Stimulated activated CD4-positive, alpha-beta T cell treated with anti-CD3 and anti-CD28 coated beads, Interleukin-2, amount 100 ng/mL, for 48 hours (primary cell): ENCODE measurements at places on chromosomes 12 and 14.

- DNase-seq, result no peak
These were observed 25.1 kb upstream of the CERS5 start for GRCh38 chr12:50192236-50192635.

GRCh38 chr12:62632411-62632918 is 165.8 kb downstream of the MON2 start:
- DNase-seq, result no peak

DNA sequence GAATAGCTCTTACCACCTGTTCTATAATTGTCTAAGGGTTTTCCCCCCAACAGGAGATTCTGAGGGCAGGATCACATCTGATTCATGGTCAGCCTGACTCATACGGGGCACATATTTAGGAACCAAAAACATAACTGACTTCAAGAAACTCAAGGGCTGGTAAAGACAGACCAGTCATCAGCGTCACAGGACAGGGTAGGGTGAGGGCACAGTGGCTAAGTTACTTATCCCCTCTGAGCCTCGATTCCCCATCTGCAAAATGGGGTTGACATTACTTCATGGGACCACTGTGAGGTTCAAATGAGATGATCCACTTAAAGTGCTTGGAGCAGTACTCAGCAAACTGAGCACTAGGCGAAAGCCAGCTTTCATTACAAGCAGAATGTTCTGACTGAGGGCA is 606 bp downstream of the CINP start:
- peak; percentile 47 for DNase-seq

- DNase-seq, result no peak
These were observed 11.4 kb downstream of the DGLUCY start for GRCh38 chr14:91125271-91125660.

DNA sequence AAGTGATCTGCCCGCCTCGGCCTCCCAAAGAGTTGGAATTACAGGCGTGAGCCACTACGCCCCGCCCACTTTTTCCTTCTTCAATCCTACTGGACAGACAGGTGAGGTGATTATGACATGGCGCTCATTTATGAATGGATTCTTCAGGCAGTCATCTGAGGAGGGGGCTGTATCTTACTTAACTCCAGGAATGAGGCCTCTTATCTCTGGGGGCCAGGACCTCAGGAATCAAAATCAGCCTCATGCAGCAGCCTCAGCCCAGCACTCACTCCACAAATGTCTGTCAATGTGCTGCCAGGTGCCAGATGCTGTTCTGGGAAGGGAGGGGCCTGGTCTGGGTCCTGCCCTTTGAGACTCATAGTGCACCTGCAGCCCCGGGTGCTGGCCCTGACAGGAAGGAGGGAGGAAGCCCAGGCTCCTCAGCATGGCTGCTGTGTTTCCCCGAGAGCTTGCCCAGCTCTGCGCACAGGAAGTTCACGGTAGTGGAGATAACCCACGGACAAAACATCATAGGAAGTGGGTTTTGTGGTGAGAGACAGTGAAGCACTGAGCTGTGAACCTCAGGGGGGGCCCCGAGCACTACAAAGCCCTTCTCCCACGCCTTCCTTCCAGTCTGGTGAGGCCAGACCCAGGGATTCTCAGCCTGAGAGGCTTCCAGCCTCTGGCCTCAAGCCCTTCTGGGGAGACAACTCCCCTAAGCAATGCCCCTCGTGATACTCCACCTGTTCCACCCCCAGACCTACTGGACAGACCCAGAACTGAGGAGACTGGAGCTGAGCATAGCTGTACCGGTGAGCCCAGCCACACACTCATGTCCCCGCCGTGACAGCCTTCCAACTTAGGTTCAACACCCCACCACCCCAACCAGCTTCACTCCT is 22.3 kb downstream of the GALNT6 start:
- peak; percentile 69 for DNase-seq

DNA sequence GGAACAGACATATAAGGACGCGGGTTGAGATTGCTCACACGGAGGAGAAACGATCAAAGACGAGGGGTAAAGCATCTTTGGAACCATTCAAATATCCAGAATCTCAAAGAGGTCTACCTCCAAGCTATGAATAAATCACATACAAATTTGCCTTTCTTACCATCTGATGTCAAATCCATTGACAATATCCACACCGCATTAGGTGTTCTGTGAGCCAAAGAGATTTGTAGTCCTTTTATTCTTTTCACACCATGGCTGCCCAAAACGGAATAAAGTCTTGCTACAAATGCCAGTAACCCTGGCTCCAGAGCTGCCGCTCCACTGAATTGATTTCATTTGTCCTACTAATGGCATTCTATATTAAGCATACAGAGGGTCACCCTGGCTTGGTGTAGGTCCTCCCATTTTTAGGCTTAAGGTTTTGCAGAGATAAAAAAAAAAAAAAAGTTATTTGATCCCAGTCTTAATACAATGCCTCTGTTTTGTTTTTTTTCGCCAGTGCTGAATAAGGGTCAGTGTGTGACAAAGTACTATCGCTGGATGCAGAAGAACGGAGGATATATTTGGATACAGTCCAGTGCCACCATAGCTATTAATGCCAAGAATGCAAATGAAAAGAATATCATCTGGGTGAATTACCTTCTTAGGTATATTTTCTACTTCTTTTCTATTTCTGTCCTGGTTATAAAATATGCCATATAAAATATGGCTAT is 157.3 kb downstream of the EGLN3 start:
- DNase-seq, result no peak

GRCh38 chr12:68620519-68621471 is 10.1 kb downstream of the RAP1B start:
- no peak for DNase-seq

DNA sequence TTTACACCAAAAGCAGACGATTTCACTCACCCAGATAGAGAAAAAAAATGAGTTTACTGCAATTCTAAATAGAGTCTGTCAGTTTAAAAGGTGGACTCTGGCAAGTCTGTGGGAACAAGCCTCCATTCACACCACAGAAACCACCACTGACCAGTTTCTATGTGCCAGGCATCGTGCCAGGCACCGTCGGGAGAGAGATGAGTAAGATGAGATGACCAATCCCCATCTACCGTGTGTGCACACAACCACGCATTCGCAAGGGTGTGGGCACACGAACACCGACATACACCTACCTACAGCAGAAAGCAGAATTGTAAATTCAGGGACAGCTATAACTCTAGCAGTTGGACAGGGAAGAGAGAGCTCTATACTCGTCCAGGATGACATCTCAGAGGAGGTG is 58.3 kb downstream of the PRIMA1 start:
- DNase-seq, result no peak

GRCh38 chr12:3016191-3016590 is 57.0 kb downstream of the TEAD4 start:
- DNase-seq, result no peak

- DNase-seq, result no peak
These were observed 17.4 kb upstream of the SERPINA6 start for GRCh38 chr14:94340533-94340932.

DNA sequence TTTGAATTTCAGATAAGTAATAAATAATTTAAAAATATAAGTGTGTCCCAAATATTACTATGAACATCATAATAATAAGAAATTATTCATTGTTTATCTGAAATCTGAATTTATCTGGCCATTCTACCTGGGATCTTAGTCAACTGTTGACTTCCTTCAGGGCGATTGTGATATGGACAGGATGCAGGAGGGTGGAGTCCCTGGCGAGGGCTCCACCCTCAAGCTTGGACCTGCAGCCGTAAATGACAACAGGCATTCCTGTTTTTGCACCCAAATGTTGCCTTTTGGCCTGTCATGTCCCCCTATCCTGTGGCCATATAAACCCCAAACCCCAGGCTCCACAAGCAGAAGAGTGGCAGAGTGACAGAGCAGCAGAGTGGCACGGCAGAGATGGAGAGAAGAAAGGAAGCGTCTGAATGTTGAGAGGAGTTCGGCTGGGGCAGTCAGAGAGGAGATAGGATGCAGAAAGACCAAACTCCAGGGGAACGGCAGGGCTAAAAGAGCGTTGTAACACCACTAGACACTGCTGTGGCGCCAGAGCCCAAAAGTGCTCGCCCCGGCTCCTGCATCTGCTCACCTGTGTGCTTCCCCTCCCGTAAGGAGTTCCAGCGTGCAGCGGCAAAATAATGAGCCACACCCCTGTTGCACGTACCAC is 39.4 kb upstream of the FUT8 start:
- no peak for DNase-seq

- no peak for DNase-seq
These were observed 243.5 kb downstream of the FBXL14 start for GRCh38 chr12:1350934-1351240.

DNA sequence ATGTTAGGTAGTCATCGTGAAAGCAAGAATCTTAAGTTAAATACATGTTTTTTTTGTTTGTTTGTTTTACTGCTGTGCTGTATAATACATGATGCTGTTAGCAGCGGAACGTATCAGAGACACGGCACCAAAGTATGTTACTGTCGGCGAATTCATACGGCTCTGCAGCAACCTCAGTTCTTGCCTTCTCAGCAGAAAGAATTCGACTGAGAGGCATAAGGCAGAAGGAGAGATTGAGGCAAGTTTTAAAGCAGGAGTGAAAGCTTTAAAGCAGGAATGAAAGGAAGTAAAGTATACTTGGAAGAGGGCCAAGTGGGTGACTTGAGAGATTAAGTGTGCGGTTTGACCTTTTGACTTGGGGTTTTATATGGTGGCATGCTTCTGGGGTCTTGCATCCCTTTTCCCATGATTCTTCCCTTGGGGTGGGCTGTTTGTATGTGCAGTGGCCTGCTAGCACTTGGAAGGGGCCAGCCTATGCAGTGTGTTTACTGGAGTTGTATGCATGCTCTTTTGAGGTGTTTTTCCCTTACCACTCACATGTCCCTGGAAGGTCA is 23.7 kb downstream of the LEMD3 start:
- DNase-seq, result no peak

DNA sequence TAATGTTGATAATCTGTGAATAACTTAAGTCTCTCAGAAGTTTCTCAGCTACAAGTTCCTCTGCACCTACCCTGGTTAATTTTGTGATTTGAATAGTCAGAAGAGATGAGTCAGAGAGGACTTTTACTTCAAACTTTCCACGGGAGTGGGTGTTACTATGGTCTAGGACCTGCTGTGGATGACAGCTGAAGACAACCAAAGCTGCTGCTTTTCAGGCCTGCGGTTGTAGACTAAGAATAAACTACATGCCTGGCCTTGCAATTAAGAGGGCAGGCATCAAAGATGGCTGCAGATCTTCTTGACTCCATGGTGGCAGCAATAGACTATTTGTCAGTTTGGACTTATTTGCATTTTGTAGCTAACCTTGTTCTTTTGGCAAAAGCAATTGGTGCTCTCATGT is 227.1 kb upstream of the KRR1 start:
- peak; percentile 33 for DNase-seq

DNA sequence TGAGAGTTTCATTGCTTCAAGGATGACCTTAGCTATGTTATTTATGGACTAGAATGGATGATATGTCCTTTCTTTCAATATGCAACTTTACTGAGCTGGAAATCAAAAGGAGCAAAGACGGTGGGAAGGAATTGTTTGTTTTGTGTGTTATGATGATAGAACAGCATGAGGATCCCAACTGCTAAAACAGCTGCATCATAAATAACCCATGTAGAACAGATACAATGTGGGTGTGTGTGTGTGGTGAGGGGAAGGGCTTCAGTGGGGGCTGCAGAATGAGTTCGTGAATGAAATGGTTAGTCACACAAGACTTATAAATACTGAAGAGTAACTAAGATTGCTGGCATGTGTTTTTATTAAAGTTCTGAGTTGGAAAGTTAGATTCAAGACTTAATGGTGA is 80.1 kb downstream of the DACT1 start:
- no peak for DNase-seq

DNA sequence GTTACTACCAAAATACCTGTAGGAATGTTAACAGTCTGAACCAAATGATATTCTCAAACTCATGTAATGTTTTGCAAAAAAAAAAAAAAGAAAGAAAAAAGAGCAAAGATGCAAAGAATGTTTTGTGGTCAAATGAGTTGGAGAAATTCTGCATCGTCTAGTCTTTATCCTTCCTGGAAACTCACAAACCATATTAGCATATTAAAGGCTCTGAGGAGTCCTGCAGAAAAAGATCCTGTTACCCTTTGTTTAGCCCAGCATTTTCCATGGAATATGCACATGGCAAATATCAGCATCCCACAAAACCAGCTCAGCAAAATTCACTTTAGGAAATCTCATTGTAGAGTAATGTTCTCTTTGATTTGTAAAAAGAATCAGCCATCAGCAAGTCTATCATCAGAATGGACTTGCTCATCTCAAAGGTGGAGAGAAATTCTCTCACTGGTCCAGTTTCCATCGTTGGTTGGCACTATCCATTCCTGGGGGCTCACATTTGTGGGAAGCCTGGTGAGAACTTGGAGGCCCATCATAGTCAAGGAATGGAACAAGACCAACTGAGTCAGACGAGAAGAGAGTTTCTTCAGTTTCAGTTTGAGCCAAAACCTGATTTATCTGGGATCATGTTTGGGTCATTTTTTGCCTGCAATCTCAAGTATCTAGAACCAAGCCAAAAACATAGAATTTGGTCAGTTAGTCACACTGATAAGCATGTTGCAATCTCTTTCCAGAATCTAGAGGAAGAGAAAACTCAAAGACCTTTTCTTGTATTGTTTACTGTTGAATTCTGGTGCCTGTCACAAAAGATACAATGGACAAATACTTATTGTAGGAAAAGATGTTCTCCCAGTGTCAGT is 129.8 kb downstream of the TBX5 start:
- no peak for DNase-seq

- DNase-seq, result no peak
These were observed 17.6 kb upstream of the CEBPE start for GRCh38 chr14:23136566-23137133.

DNA sequence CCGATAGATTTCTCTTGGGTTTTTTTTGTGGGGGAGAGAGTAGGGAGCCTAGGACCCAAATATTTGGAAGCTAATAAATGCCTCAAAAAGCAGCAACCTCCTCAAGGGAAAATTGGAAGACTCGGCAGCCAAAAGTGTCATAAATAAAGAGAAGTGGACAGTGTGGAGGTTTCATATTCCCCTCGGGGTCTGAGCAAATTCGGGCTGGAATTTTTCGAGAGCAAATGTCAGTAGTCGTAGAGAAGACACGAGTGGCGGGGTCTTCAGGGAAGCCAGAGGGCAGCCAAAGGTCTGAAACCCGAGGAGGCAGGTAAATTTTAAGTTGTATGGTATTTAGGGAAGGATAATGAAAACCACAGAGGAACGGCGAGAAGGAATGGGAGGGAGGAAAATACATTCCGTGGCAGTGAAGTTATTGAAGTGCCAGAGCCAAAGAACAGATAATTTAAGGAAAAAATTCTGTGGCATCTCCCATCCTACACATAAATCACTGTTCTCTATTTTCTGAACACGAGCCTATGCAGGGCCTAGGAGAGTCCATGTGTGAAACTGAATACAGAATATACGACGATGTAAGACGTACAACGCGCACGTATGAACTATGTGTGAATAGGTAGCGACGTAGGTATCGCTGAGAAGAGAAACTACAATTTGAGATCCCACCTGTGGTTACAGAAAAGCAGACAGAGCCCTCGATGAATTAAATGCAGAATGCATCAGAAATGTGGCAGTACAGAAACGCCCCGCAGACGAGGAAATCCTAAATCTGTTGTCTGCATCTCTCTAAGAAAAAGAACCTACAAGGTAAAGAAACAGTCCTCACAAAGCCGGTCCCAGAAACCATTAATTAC is 12.9 kb downstream of the BCL11B start:
- DNase-seq, result no peak

GRCh38 chr14:64601571-64601970 is 51.8 kb downstream of the PPP1R36 start:
- no peak for DNase-seq

- no peak for DNase-seq
These were observed 78.3 kb upstream of the RTL1 start for GRCh38 chr14:100981809-100982208.
